ENCODE measurements at places on chromosomes 4 and X.

DNA sequence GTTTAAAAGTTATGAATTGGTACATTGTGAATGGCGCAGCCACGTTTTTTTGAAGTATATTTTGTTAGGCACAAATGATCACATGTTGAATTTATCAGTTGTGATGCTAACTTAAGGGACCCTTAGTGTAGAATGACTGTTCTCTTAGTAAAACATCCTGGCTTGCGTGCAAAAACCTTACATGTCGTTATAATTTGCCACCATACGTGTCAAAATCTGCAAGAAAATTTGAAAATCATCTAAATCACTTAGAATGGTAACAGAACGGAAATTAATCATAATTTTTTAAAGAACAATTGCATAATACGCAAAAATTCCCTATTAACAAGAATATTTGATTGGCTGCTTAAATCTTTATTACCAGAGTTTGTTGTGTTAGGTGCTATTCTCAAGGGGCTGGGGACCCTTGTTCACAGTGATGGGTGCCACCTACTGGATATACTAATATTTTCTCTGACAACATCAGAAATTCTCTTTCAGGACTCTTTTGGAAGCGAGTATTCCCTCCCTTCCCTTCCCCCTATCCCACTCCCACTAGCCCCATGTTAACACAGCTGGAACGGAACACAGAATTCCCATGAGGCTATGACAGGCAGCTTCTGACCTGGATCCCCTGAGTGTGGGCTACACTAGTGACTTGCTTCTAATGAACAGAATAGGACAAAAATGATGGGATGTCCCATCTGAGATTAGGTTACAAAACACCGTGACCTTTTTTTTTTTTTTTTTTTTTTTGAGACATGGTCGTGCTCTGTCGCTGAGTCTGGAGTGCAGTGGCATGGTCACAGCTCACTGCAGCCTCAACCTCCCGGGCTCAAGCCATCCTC, 71.8 kb downstream of the SUPT20HL2 start:
- DNase-seq, result no peak

DNA sequence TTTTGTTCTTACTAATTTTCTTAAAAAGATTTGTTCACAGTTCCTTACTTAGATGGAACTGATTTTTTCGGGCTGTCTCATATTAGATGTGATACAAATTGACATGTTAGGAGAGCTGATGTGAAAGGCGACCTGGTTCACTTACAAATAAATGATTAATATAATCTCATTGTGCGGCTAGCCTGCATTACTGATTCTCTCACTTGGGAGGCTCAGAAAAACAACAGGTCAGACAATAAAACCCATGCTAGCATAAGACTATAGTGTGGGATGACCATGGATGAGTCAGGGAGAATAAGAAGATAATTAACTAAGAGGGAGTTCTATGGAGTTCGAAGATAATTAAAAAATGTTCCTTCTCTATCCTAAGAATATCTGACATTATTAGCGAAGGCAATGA, 40.8 kb downstream of the RTL9 start:
- no peak for DNase-seq

DNA sequence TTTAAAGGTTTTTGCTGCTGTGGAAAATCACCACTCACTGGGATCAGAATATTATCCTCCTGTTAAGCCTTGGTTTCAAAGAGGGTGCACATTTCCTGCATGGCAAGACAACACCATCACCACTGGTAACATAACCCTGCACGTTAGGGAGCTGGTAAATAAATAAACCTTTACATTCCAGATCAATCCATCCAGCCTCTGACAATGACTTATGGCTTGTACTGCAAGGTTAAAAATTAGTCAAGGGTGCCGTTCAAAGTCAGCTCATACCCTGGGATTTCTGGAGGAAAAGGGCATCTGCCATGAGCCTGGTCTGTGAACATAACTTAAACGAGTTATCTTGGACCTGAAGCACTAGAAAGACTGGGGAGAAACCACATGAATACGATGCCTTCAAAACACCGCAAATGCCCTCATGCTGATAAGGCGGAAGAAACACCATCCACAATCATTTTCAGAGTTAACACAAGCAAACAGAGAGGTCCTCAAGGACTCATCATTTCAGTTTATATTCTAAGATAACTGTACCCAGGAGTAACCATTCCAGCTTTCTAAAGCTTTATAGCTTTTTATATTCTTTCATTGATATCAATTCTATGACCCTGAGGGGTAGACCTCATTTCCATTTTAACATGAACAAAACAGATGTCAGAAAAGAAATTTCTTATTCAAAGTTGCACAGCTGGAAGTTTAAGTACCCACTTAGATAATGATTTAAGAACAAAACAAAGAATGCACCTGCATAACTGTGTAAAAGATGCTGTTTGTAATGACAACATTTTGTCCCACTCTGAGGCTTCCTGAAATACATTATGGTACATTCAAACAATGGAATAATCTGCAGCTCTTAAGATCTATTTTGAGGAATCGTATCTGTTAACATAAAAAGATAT, 103.1 kb downstream of the NPNT start:
- no peak for DNase-seq

DNA sequence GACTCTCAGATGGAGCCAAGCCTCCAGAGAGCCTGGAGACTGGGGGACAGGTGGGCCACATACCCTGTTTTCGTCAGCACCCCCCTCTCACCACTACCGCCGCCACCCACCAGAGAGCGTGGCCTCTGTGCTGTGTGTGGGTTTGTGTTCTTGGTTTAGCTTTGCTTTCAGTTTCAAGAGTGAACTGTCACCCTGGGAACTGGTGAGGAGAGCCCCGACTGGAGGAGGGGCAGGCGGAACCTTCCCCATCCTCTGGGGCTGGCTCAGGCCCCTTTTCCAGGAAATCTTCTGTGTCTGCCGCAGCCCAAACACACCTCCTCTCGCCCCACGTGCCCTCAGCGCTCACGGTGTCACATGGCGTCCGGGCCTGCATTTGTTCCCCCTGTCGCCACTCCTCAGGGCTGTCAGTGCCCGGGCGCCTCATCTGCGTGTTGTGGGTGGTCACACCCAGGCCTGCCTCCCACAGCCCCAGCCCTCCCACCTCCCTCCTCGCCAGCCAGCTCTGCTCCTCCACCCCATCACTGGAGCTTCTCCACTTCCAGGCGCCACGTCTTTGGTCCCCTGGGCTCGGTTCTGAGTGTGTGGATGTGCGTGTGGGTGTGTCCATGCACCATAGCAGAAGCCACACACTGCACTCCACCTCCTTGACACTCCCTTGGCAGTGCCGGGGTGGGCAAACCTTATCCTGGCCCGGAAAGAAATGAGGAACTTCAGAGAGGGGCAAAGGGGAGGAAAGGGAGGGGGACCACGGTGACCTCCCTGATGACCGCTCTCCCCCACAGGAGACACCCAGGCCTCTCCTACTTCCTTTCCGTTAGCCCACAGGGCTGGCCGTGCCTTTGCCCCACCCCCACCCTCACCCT, 27.8 kb downstream of the ELF4 start:
- DNase-seq, result no peak

- peak; percentile 43 for DNase-seq
These were observed 298.3 kb downstream of the TEX13A start for GRCh38 chrX:104922206-104922621.

DNA sequence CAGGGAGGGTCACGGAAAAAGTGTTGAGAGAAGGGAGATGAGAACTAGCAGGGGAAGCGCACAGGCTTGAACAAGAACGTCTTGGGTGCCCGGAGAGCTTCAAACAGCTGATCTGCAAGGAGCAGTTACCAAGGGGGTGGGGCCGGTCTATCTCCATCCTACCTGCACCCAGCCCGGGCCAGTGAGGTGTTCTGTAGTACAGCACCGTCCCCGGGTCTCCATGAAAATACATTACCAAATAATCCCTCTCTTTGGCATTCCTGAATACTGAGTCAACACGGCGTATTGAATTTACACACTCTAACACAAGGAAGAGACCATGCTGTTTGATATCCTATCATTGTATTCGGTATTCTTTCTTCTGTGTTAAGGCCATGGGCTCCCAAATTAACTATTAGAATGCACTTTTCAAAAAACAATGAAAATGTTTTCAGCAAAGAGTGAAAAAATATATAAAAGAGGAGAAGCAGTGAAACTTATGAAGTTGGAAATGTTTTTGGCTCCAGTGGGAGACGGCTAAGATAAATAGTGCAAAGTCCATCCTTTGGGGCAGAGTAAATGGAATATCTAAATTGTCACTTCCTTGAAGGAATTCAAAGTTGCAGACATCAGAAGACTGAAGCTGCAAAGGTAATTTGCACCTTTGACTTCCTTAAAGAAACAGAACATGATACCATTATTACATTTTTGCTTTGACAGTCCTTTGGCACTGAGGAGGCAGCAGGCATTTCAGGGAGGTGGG, 90.3 kb downstream of the DHRSX start:
- no peak for DNase-seq

GRCh38 chr4:186137196-186137794, 32.8 kb downstream of the FAM149A start:
- no peak for DNase-seq
